ENCODE measurements at places on chromosomes 6 and 20. TPM values are rescaled to one million over a fixed set of nuclear protein-coding genes. Genes with fewer than 3 reads are reported as not detected.

Gene RAB32
- total RNA-seq: 31.0 TPM

Gene FGD2
- total RNA-seq: not detected

Gene KCNG1
- total RNA-seq: 126 TPM

Gene EBF4
- 3.9 TPM for total RNA-seq

Gene GABRR1
- total RNA-seq: 0.47 TPM

Gene EFCAB8
- 2.5 TPM for total RNA-seq

Gene KPNA5
- 20.1 TPM for total RNA-seq

Gene LAMA4
- 0.24 TPM for total RNA-seq

Gene CPNE5
- 0.14 TPM for total RNA-seq

Gene CLVS2
- 38.9 TPM for total RNA-seq

Gene RBM12
- total RNA-seq: 158 TPM

Gene C6orf15
- not detected for total RNA-seq

Gene SLC44A4
- total RNA-seq: 3.6 TPM

Gene PCIF1
- total RNA-seq: 21.2 TPM

Gene TLDC2
- 0.24 TPM for total RNA-seq

Gene GJA10
- not detected for total RNA-seq

Gene OR2W1
- total RNA-seq: not detected

Gene PIM1
- total RNA-seq: 43.9 TPM

Gene GHRH
- total RNA-seq: not detected

Gene PLA2G7
- 0.68 TPM for total RNA-seq

Gene C6orf58
- not detected for total RNA-seq

Gene TNF
- not detected for total RNA-seq

Gene ISM1
- total RNA-seq: 0.93 TPM

Gene PACSIN1
- 6.5 TPM for total RNA-seq

Gene SCUBE3
- total RNA-seq: 0.27 TPM

Gene PLCG1
- total RNA-seq: 208 TPM

Gene SYCP2
- 1.2 TPM for total RNA-seq

Gene BPIFB1
- not detected for total RNA-seq

Gene MUC21
- total RNA-seq: not detected

Gene ULBP2
- 0.45 TPM for total RNA-seq

Gene GPR63
- 4.8 TPM for total RNA-seq

Gene BPIFA2
- total RNA-seq: not detected

Gene PRDM13
- not detected for total RNA-seq

Gene RIN2
- 19.6 TPM for total RNA-seq

Gene LAMA2
- total RNA-seq: 2.3 TPM

Gene IL17F
- not detected for total RNA-seq

Gene LCA5
- 18.8 TPM for total RNA-seq

Gene TRIM15
- not detected for total RNA-seq

Gene GSTA1
- total RNA-seq: 1.1 TPM

Gene GPR6
- total RNA-seq: 0.24 TPM

Gene CGAS
- total RNA-seq: 2.5 TPM

Gene RNF39
- 0.11 TPM for total RNA-seq

Gene BEND6
- 0.86 TPM for total RNA-seq

Gene COL9A3
- total RNA-seq: 43.0 TPM
